ENCODE measurements at places on chromosomes 1 and 21.

GRCh38 chr1:31703431-31704270 lies at the start of gene COL16A1:
COL16A1 (minus strand) TSS chr1:31704017; CDS start chr1:31702193, 1,824 bp downstream.
- DNase-seq: no peak

DNA sequence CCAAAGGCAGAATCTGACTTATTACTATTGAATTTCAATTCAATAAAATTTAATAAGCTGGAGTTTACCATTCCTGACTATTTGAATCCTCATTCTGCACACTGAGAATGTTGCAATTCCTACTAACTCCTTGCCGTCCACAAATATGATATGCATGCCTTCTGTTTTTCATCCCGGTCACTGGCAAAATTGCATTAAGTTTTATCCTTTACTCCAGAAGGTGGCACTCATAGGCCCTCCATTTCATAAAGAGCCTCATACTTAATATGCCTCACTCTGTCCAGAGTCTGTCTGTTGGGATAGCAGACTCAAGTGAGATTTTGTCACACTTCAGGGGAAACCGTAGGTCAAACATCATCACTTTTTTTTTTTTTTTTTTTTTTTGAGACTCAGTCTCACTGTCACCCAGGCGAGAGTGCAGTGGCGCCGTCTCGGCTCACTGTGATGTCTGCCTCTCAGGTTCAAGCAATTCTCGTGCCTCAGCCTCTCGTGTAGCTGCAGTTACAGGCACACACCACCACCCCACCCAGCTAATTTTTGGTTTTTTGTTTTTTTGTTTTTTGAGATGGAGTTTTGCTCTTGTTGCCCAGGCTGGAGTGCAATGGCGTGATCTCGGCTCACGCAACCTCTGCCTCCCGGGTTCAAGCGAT lies 27.3 kb downstream of the F11R start:
- DNase-seq: no peak

- DNase-seq: no peak
These were observed 1.5 kb downstream of the MRPL55 start for GRCh38 chr1:228107636-228108035.

- DNase-seq: no peak
These were observed 1.4 kb downstream of the TRAPPC10 start for GRCh38 chr21:44013380-44014088.

GRCh38 chr1:25095635-25096200 lies 136.6 kb downstream of the SYF2 start:
- peak; percentile 43 for DNase-seq

- DNase-seq: no peak
These were observed 1.1 kb downstream of the HOOK1 start for GRCh38 chr1:59815892-59816291.

DNA sequence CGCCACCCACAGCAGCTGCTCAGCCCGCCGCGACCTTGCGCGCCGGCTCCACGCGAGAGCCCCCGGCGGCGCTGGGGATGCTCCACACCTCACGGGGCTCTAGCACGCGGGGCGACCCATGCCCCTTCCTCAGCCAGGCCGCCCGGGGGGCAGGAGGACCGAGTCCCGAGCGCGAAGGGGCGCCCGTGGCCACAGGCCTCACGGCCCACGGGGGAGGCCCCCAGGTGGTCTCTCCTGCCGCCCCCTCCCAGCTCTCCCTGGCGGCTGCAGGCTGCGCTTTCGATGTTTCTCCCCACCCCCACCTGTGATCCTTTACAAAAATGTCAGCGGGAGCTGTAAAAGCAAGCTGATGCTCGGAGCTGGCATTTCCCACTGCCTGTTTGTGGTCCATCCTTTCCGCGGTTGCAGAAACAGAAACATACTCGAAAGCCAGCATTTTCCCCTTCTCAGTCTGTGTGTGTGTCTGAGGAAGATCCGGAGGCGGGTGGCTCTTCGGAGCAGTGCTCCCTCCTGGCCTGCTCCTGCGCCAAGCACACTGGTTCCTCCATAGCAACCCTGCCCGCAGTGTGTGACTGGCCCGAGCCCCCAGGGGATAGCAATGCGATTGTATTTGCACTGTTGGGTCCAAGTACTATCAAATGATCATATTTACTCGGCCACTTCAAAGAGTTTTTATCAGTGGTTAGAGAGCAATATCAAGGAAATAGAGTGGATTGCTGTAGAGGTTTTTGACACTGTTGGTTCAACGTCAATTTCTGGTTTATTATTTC lies 2.1 kb downstream of the KIF26B start:
- no peak for DNase-seq

- DNase-seq: no peak
These were observed 113.0 kb upstream of the GADD45A start for GRCh38 chr1:67571901-67572593.

- no peak for DNase-seq
These were observed 74.5 kb upstream of the GUCA2A start for GRCh38 chr1:42239041-42239440.

GRCh38 chr1:230682882-230683610 lies 30.9 kb downstream of the AGT start:
- no peak for DNase-seq

GRCh38 chr1:88529581-88529980 lies 154.5 kb upstream of the PKN2 start:
- no peak for DNase-seq

DNA sequence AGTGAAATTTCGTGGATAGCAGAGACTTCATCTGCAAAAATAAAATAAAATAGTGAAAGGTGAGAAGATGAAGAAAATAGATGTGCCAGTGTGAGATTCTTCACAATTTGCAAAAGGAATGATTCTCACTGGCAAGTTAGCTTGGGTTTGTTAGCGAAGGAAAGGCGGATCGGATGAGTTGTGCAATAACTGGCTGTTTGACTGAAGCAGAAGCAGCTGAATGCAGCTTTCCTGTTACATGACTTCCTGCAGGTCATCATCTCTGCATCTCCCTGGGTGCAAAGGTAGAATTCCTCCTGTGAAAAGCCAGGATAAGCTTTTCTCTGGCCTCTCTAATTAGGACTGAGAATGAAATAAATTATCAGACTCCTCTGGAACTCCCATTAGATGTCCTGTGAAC lies 263.1 kb upstream of the CHRM3 start:
- no peak for DNase-seq

GRCh38 chr1:236311040-236311439 lies 29.3 kb upstream of the ERO1B start:
- no peak for DNase-seq

DNA sequence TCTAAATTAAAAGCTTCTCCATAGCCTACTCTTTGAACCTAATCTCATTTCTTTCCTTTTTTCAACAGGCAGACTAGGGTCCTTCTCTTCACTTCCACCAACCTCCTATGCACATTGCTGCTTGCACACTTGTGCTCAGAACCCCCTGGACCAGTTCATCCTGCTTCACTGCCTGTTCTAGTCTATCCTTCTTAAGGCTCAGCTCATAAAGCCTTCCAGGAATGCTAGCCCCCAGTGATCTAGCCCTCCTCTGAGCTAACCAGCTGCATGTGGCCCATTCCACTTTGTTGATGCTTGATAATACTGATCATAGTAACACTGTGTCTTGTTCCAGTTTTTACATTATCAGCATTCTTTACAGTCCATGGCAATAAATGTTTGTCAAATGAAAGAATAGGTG lies 22.9 kb upstream of the PHGDH start:
- no peak for DNase-seq

DNA sequence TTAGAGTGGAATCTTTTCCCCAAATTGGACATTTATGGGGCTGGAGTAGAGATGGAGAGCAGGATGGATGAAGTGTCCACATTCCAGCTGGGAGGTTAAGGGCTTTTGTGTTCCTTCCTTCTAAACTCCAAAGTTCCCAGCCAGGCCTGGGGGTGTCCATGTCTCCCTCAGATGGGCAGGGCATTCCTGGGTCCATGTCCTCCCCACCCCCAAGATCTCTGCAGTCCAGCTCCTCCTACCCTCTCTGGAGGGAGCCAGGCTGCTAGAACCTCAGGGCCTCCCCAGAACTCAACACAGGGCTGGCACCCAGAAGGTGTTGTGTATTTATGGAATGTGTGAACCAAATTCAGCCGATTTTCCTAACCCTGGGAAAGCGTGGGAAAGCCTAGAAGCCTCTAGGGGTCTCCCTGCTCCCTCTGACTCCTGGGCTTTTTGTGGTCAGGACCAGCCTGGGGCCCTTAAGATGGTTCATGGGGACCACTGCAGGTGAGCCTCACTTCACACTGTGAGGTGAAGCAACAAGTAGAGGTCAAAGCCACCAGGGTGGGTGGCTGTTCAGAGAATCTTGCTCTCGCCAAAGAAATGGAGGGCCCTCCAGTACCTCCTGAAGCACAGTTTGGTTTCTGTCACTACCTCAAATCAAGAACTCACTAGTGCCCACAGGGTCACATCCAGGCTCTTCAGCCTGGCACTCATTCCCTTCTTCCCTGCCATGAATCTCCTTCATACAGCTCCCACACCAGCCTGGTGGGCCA lies 54.8 kb downstream of the GLIS1 start:
- no peak for DNase-seq

DNA sequence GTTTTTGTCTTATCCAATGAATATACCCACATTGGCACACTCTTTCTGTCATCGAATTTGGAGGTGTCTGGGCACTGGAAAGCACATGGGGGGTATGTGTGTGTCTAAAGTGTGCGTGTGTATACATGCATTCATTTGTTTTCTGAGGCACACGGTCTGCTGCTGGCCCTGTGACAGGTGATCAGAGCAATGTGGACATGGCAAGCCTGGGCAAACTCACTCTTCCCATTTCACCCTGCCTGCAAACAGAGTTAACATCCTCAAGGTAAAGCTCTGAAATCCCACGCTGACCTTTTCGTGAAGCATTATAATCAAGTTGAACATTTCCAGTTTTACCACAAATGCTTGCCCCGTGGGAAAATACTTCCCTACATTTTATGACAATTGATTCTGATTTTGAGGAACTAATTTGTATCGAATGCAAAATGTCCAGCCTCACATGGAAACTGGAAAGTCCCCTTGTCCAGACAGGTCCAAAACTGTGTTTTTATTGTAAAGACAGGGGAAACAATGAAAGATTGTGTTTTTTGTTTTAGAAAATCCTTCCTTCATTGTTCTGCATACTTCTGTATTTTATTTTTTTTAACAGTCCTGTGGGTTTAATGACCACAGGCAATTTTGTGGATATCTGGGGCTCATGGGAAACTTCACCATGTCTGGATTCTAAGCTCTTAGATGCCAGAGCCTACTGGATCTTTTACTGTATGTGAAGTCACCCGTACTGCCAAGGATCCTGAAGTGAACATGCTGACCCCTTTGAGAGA lies 160.9 kb downstream of the PBX1 start:
- DNase-seq: no peak

- no peak for DNase-seq
These were observed 6.6 kb upstream of the DDR2 start for GRCh38 chr1:162625679-162626078.

DNA sequence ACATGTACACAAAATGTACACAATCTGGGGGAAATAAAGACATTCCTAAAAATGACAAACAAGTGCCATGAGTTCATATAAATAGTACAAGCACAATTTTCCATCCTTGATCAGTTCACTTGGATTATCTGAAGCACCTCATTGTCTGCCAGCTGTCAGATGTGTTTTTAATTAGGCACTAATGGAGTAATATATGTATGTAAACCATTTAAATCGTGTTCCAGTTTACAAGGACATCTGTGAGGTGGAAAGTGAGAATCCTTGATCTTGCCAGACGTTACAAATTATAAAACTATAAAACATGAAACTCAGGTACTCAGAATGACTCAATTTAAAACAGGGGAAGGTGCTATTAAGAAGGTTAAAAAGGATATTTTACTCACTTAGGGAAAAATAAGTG lies 1312.2 kb downstream of the PLA2G4A start:
- no peak for DNase-seq

DNA sequence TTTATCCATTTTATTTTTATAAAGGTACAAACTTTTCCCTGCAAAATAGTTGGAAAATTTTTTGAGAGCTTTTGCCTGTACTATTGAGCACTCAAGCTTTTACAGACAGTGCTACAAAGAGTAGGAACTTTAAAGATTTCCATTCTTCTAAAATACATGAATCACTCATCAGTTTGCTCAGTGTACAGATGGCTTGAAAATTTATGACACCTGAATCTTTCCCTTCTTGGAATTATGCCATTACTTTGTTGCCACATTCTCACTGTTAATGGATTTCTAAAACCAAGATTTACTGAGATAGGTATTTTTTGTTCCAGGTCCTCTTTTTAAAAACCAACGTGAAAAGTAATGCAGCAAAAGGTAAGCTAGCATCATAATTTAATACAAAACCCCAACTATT lies 76.0 kb downstream of the GPATCH2 start:
- no peak for DNase-seq

- DNase-seq: no peak
These were observed 582.4 kb downstream of the PLA2G4A start for GRCh38 chr1:187411118-187411517.

GRCh38 chr1:223711173-223711572 lies 1.2 kb upstream of the CAPN2 start:
- no peak for DNase-seq

- DNase-seq: no peak
These were observed 142.4 kb downstream of the PLPP3 start for GRCh38 chr1:56436912-56437417.

DNA sequence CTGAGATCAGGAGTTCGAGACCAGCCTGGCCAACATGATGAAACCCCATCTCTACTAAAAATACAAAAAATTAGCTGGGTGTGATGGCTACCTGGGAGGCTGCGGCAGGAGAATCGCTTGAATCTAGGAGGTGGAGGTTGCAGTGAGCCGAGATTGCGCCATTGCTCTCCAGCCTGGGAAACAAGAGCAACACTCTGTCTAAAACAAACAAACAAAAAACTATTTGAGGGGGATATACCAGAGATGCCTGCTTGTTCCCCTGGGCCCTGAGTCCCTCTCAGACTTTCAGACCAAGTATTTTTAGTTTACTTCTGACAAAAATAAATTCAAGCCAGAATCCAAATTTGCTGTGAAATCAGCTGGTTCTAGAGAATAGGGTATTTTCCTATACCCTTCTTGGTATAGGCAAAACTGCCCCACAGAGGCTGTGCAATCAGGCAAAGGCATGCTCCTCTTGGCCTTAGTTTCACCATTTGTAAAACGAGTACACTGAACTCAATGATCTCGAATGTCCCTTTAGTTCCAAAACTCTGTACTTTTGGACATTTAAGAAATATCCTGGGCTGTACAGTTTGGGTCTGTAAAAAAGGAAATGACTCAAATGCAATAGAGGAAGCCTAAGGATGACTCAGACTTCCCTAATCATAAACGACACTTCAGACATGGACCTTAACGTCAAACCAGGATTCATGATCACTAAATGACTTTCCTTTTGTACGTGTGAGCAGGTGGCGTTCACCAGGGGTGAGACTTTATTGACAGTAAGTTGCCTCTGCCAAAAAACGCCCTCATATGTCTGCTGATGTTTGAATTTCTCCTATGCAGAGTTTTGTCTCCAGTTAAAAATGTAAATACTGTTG lies 16.1 kb downstream of the ENSA start:
- peak; percentile 17 for DNase-seq

DNA sequence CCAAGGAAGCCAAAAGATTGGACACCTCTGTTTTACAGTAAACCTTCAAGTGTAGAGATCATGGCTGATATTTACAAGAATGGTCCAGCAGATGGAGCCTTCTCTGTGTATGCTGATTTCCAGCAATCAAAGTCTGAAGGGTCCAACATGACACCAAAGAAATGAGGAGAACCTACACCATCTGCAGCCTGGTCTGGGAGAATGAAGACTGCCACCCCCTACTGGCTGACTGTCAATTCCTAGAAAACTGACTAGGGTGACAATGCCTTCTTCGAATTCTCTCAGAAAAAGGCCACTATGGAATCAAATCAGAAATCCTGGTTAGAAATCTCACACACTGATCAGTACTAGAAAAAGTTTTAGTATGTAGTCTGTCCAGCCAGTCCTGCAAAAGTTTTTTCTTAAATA lies 83.3 kb downstream of the CDC42BPA start:
- no peak for DNase-seq

GRCh38 chr1:77218477-77219165 lies 609 bp downstream of the PIGK start:
- no peak for DNase-seq

GRCh38 chr1:204945565-204945977 lies 74.9 kb downstream of the NFASC start:
- DNase-seq: no peak

All from NK-92 treated with Interleukin-12 subunit alpha and Interleukin-12 subunit beta, amount 100 ng/mL, for 24 hours (cell line).